Activated CD8-positive, alpha-beta T cell treated with anti-CD3 and anti-CD28 coated beads, Interleukin-2, amount 10 ng/mL, durations not matched to agents 7 days and 5 days (primary cell): ENCODE measurements at places on chromosomes 6 and 20. TPM values are rescaled to one million over a fixed set of nuclear protein-coding genes. Genes with fewer than 3 reads are reported as not detected.

- no peaks in the 10 kb centered on the region for H3K4me1 ChIP-seq
- no peaks in the 10 kb centered on the region for H3K27me3 ChIP-seq
- DNase-seq, result no peak
- H3K27ac ChIP-seq, result no peak overlapping the region
- H3K36me3 ChIP-seq, result no peaks in the 10 kb centered on the region
- no peak overlapping the region for H3K4me3 ChIP-seq
These were observed 200.5 kb upstream of the PHACTR1 start for GRCh38 chr6:12516070-12516469.

DNA sequence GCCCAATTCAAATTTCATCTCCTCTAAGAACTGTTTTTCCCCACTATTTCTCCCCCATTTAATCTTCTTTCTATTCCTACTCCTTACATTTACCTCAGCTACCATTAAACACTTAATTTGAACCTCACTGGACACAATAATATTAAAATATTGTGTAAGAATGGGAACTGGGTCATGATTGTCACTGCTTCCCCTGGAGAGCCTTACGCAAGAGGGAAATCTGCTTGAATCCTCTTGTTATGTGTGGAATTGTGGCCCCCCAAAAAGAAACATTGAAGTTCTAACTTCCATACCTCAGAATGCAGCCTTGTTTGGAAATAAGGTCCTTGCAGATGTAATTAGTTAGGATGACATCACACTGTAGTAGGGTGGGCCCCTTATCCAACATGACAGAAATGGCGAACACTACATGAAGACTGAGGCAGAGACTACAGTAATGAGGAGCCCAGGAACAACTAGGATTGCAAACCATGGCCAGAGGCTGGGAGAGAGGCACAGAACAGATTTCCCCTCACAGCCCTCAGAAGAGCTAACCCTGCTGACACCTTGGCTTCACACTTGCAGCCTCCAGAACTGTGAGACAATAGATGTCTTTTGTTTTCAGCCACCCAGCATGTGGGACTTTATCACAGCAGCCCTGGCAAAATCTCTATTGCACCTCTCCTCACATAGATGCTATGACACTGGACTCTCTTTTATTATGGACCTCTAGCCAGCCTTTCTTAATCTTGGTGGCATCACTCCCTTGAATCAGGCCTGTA, 29.9 kb downstream of the HIVEP2 start:
- H3K27ac ChIP-seq, result peak overlapping the region; percentile 8
- no peak overlapping the region for H3K4me3 ChIP-seq
- peaks cover 33% of the 10 kb centered on the region for H3K36me3 ChIP-seq
- no peak for DNase-seq
- no peaks in the 10 kb centered on the region for H3K27me3 ChIP-seq
- peaks cover 76% of the 10 kb centered on the region for H3K4me1 ChIP-seq

GRCh38 chr20:35023624-35024023, 68.0 kb downstream of the MYH7B start:
- H3K4me3 ChIP-seq, result no peak overlapping the region
- H3K4me1 ChIP-seq, result no peaks in the 10 kb centered on the region
- no peaks in the 10 kb centered on the region for H3K27me3 ChIP-seq
- H3K36me3 ChIP-seq, result peaks cover 19% of the 10 kb centered on the region

DNA sequence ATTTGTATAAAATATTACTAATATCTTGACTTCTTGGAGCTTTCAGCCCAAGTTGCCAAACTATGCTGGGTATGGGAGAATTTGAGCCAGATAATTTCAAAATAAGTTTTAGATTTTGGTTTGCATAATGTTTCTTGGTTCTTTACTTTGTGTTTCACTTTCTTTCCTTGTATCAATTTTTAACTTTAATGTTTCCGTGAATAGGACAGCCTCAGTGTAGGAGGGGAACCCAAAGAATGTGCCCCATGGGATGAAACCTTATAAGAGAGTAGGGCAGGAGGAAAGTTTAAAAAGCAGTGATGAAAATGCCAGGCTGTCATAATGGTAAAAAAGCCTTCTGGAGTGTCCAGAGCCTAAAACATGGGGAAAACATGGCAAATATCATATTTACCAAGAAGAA, 252.4 kb upstream of the IRAK1BP1 start:
- H3K4me3 ChIP-seq, result no peak overlapping the region
- no peaks in the 10 kb centered on the region for H3K4me1 ChIP-seq
- H3K27me3 ChIP-seq, result no peaks in the 10 kb centered on the region
- no peak overlapping the region for H3K27ac ChIP-seq
- no peaks in the 10 kb centered on the region for H3K36me3 ChIP-seq

- H3K27me3 ChIP-seq, result peaks cover 61% of the 10 kb centered on the region
- peak overlapping the region; percentile 74 for H3K4me3 ChIP-seq
These were observed 3.4 kb upstream of the BHLHE23 start for GRCh38 chr20:63009988-63010769.

DNA sequence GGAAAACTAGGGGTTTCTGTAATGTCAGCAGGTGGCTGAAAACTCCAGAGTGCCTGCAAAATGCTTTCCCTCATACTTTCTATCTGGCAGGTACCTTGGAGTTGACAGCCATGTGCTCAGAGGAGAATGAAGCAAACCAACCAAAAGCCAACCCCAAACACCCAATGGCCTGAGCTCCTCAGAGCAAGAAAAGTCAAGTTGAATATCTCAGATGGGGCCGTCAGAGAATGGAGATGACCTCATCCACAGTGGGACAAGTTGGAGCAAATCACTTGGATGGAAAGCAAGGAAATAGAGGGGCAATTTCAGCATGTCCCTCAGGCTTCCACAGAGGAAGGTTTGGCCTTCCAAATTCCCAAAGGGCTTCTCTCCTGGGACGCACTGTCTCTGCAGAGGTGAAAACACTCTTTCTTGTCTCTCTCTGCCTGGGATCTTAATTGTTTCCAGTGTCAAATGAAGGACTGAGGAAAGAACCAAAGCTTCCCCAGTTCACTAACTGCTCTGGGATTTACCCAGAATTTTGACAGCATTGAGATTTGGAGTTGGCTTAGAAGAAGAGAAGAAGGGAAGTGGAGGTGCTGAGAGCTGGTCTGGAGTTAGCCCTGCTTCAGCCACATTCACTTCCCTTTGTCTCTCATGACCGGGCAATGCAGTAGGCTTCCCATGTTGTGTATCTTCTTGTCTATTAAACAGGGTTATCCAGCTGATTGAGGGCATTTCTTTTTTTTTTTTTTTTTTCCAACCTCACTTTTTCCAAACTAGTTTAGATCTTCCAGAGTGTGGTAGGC, 42.2 kb downstream of the PRND start:
- no peaks in the 10 kb centered on the region for H3K36me3 ChIP-seq
- DNase-seq, result no peak
- no peak overlapping the region for H3K27ac ChIP-seq
- peaks cover 17% of the 10 kb centered on the region for H3K27me3 ChIP-seq

DNA sequence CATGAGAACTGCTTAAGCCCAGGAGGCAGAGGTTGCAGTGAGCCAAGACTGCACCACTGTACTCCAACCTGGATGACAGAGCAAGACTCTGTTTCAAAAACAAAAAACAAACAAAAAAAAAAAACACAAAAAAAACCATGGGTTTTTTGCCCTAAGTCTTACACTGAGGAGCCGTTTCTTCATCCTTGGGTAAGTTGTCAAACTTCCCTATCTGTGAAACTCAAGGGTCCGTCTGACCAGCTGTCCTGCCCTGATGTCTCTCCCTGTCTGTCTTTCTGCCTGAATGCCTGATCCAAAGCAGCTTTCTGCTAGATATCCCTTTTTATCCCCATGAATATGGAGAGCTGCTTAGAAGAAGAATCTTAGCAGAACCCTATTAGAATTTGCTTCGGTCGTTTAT, 41.3 kb upstream of the CLDN20 start:
- no peaks in the 10 kb centered on the region for H3K36me3 ChIP-seq
- DNase-seq, result no peak
- H3K27ac ChIP-seq, result no peak overlapping the region
- no peak overlapping the region for H3K4me3 ChIP-seq
- peaks cover 14% of the 10 kb centered on the region for H3K4me1 ChIP-seq
- H3K27me3 ChIP-seq, result no peaks in the 10 kb centered on the region

GRCh38 chr20:25989196-25989595, 292.5 kb upstream of the ZNF337 start:
- H3K36me3 ChIP-seq, result no peaks in the 10 kb centered on the region
- no peak overlapping the region for H3K27ac ChIP-seq
- peaks cover 7% of the 10 kb centered on the region for H3K4me1 ChIP-seq

- no peak overlapping the region for H3K27ac ChIP-seq
- H3K36me3 ChIP-seq, result no peaks in the 10 kb centered on the region
- H3K4me3 ChIP-seq, result no peak overlapping the region
- no peaks in the 10 kb centered on the region for H3K4me1 ChIP-seq
- peaks cover 21% of the 10 kb centered on the region for H3K27me3 ChIP-seq
These were observed 67.4 kb downstream of the ALDH8A1 start for GRCh38 chr6:134882426-134883038.

DNA sequence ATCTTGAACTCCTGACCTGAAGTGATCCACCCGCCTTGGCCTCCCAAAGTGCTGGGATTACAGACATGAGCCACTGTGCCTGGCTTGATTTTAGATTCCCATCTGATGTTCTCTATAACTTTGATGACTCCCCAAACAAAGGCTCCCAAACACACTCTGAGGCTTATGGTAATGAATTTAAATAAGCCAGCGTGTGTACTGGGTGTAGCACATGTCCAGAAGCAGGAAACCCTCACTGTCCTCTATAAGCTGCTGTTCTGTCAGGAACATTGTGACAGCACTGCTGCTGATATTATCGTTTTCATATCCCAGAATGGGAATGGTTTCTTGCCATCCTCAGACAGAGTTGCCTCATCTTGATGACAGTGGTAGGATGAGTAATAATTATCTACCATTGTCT, 54.1 kb upstream of the SALL4 start:
- H3K27ac ChIP-seq, result no peak overlapping the region
- H3K4me3 ChIP-seq, result no peak overlapping the region
- no peaks in the 10 kb centered on the region for H3K27me3 ChIP-seq
- no peak for DNase-seq
- H3K4me1 ChIP-seq, result no peaks in the 10 kb centered on the region

- peaks cover 10% of the 10 kb centered on the region for H3K36me3 ChIP-seq
- H3K27me3 ChIP-seq, result no peaks in the 10 kb centered on the region
- peaks cover 40% of the 10 kb centered on the region for H3K4me1 ChIP-seq
- no peak overlapping the region for H3K27ac ChIP-seq
- H3K4me3 ChIP-seq, result no peak overlapping the region
- DNase-seq, result peak; percentile 59
These were observed 50.2 kb upstream of the HINT3 start for GRCh38 chr6:125906158-125906998.

GRCh38 chr6:170086639-170087420, 204.0 kb downstream of the DLL1 start:
- no peak for DNase-seq
- peaks cover 67% of the 10 kb centered on the region for H3K4me1 ChIP-seq
- peak overlapping the region; percentile 8 for H3K4me3 ChIP-seq

DNA sequence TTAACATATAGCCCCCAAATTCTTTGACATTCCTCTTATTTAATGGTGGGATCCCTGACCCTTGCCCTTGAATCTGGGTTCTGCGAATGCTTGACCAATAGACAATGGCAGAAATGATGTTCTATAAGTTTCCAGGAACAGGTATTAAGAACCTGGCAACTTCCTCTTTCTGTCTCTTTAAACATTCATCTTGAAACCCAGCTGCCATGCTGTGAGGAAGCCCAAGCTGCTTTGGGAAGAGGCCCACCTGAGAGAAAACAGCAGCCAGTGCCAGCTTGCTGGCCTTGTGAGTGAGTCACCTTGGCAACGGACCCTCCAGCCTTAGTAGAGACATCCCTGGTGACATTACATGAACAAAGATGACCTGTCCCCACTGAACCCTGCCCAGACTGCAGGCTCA, 45.2 kb upstream of the RALY start:
- H3K27me3 ChIP-seq, result peaks cover 11% of the 10 kb centered on the region
- H3K4me1 ChIP-seq, result no peaks in the 10 kb centered on the region
- H3K27ac ChIP-seq, result no peak overlapping the region
- DNase-seq, result no peak

- no peak for DNase-seq
- H3K27me3 ChIP-seq, result peaks cover 3% of the 10 kb centered on the region
- H3K4me1 ChIP-seq, result peaks cover 16% of the 10 kb centered on the region
- H3K27ac ChIP-seq, result peak overlapping the region; percentile 44
These were observed 11.7 kb upstream of the GOPC start for GRCh38 chr6:117613920-117614560.

GRCh38 chr20:1154691-1155090, 30.1 kb downstream of the TMEM74B start:
- no peak for DNase-seq
- H3K4me1 ChIP-seq, result peaks cover 8% of the 10 kb centered on the region
- peaks cover 62% of the 10 kb centered on the region for H3K36me3 ChIP-seq
- H3K27ac ChIP-seq, result no peak overlapping the region
- H3K4me3 ChIP-seq, result no peak overlapping the region
- H3K27me3 ChIP-seq, result no peaks in the 10 kb centered on the region

GRCh38 chr6:32168807-32169591, 4.6 kb downstream of the EGFL8 start:
- H3K36me3 ChIP-seq, result peaks cover 40% of the 10 kb centered on the region
- peaks cover 16% of the 10 kb centered on the region for H3K4me1 ChIP-seq
- H3K4me3 ChIP-seq, result no peak overlapping the region
- H3K27ac ChIP-seq, result no peak overlapping the region

DNA sequence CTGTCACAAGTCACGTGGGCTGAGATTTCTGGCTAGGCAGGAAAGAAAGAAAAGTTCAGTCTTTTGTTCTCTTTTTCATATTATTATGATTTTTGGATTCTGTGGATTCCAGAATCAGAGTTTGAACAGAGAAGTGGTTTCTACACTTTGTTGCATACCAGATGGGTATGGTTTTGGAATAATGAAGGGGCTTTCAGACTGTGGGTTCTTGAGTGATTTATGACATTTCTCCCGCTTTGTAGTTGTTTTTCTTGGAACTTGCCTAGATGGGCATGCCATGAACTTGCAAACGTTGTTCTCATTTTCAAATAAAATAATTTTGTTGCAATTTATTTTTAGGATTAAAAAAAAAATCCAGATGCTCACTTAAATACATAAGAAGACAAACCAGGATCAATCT, 34.4 kb downstream of the CBFA2T2 start:
- no peak for DNase-seq
- no peaks in the 10 kb centered on the region for H3K36me3 ChIP-seq
- peaks cover 5% of the 10 kb centered on the region for H3K4me1 ChIP-seq
- H3K27me3 ChIP-seq, result no peaks in the 10 kb centered on the region

- DNase-seq, result no peak
- no peak overlapping the region for H3K4me3 ChIP-seq
- H3K27ac ChIP-seq, result peak overlapping the region; percentile 32
- peaks cover 56% of the 10 kb centered on the region for H3K36me3 ChIP-seq
These were observed 26.2 kb downstream of the CASS4 start for GRCh38 chr20:56438284-56438683.

HMGCLL1 gene
- not detected for total RNA-seq

FBXL4 gene
- 9.5 TPM for total RNA-seq

OTOR gene
- total RNA-seq, result not detected

OGFR gene
- 67.0 TPM for total RNA-seq

NELFE gene
- total RNA-seq, result 67.1 TPM

TP53TG5 gene
- 0.16 TPM for total RNA-seq

DBNDD2 gene
- total RNA-seq, result 8.1 TPM

BTNL2 gene
- total RNA-seq, result not detected

PTCRA gene
- total RNA-seq, result not detected

NRSN1 gene
- not detected for total RNA-seq

CASS4 gene
- total RNA-seq, result 17.8 TPM

KHDRBS2 gene
- not detected for total RNA-seq

ZC3H12D gene
- total RNA-seq, result 6.0 TPM

LRRN4 gene
- total RNA-seq, result not detected

MACROD2 gene
- total RNA-seq, result 0.08 TPM
